ENCODE measurements at places on chromosomes 7 and 10.

DNA sequence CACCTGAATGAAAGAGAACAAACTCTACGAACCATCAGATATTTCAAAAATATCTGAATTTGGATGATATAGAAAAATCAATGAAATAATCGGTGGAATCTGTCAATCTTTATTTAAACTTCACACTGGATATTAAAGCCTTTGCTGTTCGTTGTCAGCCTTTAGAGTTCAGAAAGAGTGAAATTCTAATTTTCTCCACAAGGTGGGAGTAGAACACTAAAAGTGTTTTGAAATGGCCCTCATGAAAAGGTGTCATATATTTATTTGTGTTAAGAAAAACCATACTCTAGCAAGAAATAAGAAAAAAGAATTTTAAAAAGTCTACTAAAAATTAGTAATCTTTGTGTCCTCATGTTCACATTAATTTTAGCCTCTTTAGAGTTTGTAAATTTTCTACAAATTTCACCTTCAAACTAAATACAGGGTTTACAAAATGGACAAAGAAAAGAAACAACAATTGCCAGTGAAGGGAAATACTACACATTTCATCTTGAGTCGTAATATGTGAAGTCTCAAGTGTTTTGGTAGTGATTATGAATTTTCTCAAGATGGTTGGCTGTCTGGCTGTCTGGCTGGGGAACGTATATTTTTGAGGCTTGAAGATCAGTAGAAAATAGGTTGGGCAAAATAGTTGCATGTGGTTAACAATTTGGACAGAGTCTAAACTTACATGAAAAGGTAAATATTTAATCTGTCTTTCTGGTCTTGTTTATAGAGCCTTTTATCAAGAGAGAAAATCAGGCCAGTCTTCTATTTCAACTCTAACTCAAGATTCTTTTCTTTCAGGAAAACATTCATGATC lies 43.7 kb downstream of the DNAJB9 start:
- no peak for DNase-seq

- no peak for DNase-seq
These were observed 1208.3 kb downstream of the GATA3 start for GRCh38 chr10:9262770-9263169.

DNA sequence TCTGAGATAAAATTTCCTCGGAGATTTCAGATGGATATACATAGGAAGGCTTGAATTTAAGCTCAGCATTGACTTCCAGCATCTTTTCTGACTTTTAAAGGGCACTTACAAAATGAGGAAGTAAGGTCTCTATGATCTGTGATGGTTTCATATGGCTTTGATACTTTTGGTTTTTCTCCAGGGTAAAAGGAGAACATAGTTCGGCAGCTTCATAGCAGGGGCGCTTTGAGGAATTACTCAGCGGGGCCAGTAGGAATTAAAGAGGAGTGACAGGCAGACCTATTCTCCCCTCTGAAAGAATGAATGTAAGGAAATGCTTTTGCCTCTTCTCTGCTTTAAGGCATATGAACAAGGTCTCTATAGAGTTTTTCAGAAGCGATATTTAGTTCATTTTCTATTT lies 80.0 kb upstream of the PCDH15 start:
- DNase-seq = no peak

GRCh38 chr7:45702751-45703150 lies 128.6 kb downstream of the ADCY1 start:
- DNase-seq = no peak

GRCh38 chr7:51214098-51214497 lies 102.5 kb downstream of the COBL start:
- no peak for DNase-seq

GRCh38 chr7:121796936-121797656 lies 75.9 kb upstream of the PTPRZ1 start:
- no peak for DNase-seq
